Skin of body (tissue), 3 donors: ENCODE measurements at places on chromosomes 3 and 15. TPM values are rescaled to one million over a fixed set of nuclear protein-coding genes. Genes with fewer than 3 reads are reported as not detected.

The AGTR1 gene
- total RNA-seq = 39.6 TPM

The CMSS1 gene
- 12.9 TPM for total RNA-seq

The CEP70 gene
- total RNA-seq = 29.7 TPM

The PARP15 gene
- total RNA-seq = 0.99 TPM

The KNG1 gene
- total RNA-seq = not detected

The APOD gene
- total RNA-seq = 24.9 TPM

The MESP2 gene
- total RNA-seq = 0.30 TPM

The A4GNT gene
- not detected for total RNA-seq

The CHRD gene
- 31.3 TPM for total RNA-seq

The NME9 gene
- not detected for total RNA-seq

The THAP10 gene
- 2.1 TPM for total RNA-seq

The IRAK2 gene
- 3.8 TPM for total RNA-seq

The DAG1 gene
- total RNA-seq = 32.9 TPM

The FEZF2 gene
- total RNA-seq = not detected

The PLA2G4E gene
- 33.8 TPM for total RNA-seq

The GOLGA8H gene
- total RNA-seq = 1.2 TPM

The CSTA gene
- 63.8 TPM for total RNA-seq

The ZBTB47 gene
- total RNA-seq = 13.3 TPM

The TGM4 gene
- total RNA-seq = not detected

The TMC3 gene
- total RNA-seq = 0.20 TPM

The VEPH1 gene
- 6.4 TPM for total RNA-seq

The EPHA3 gene
- 11.0 TPM for total RNA-seq

The CAMKV gene
- total RNA-seq = 0.89 TPM

The HIGD2B gene
- not detected for total RNA-seq

The HESX1 gene
- total RNA-seq = 0.89 TPM

The ZIC4 gene
- total RNA-seq = 0.79 TPM

The GUCA1C gene
- total RNA-seq = not detected

The RYR3 gene
- 6.3 TPM for total RNA-seq

The ITGB5 gene
- total RNA-seq = 74.8 TPM

The RHCG gene
- total RNA-seq = 13.3 TPM

The CHCHD6 gene
- 8.8 TPM for total RNA-seq

The EXD1 gene
- not detected for total RNA-seq

The P2RY13 gene
- 3.0 TPM for total RNA-seq
